ELR (cell line): ENCODE measurements at places on chromosomes 16 and 17.

DNA sequence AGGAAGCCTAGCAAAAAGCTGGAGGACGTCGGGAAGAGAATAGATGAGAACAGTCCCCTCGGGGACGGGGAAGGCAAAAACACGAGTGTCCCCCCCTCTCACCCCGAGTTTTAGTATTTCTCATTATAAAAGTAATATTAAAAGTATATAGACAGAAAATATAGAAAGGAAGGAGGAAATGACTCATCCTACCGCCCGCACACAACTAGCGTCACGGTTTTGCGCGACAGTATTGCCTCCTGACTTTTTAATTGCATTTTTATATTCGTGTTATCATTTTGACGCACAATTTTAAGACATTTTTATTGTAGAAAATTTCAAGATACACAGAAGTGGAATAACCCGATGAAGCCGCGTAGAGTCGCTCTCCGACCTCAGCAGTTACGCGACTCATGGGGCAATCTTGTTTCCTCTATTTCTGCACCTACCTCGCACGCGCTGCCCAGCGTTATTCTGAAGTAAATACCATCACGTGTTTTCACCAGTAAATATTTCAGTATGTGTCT lies 652 bp upstream of the SLC25A19 start:
- DNase-seq = peak; percentile 79

GRCh38 chr16:72721981-72722380 lies 325.9 kb downstream of the ZFHX3 start:
- no peak for DNase-seq

DNA sequence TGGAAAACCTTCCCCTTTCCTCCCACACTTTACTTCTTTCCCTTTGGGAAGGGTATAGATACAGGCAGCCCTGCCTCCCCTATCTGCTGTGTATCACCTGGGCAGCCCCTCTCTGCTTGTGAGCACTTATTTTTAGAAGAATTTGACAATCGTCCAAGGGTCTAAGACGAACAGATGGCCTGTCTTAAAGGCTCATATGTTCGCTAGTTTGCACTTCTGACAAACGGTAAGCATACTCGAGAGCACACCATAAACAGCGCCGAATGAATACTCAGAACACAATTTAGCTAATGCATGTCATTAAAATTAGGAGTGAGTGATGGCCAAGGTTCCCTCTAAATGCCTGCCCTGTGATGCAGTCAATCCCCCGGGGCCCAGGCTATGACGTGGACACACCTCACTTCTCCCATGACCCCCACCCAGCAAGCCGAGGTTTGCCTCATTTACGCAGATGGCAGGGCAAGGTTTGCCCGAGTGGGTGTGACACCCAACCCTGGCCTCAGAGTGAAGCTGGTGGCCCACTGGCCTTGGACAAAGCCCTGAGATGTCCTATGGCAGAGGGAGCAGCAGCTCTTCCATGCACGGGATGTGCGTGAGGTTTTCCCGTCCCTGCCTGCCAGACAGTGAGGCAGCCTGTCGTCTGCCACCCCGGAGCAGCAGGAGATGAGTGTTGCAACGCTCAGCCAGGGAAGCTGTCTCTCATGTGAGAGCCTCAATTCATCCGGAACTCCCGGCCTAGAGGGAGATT lies 125.2 kb downstream of the C16orf78 start:
- no peak for DNase-seq

DNA sequence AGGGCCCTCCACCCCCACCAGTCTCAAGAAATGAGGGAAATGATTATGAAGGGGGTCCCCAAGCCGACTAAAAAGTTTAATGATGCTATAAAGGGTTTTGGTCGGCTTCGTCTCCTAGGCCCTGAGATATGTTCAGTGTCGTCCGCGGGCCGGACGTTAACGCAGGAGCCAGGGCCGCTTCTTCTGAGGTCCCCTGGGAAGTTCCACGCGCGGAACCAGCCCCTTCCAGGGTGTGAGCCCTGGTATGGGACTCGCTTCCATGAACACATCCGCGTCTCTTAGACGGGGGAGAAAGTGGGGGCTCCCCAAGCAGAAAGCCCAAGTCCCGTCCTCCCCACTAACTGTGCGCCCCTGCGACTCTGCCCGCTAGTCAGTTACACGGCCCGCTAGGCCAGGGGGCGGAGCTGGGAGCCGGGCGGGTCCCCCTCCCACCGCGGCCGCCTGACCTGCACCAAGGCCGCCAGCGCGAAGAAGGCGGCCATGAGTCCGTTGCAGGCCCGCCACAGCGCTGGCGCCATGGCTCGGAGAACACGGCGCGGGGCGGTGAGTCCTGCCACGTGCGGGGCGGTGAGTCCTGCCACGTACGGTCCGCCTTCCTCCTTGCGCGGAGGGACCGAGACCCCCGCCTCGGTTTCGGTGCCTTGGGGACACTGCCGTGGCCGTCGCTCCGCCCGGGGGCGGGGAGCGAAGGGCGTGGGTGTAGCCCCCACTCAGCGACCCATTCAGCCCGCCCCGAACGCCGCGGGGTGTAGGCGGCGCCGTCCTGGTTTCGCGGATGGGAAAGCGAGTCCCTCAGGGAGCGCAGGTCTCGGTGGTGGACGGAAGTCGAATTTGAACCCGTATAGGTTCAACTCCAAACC lies at the start of gene TMEM220:
TMEM220 (minus strand) TSS at position 690 of the 860 bp plus-strand sequence; CDS start at position 518, 172 bp downstream.
- DNase-seq = peak; percentile 86

GRCh38 chr17:79923974-79924638 lies 84.9 kb upstream of the CBX4 start:
- peak; percentile 58 for DNase-seq

- peak; percentile 66 for DNase-seq
Observed at GRCh38 chr17:45143767-45144198, 4.5 kb upstream of the HEXIM1 start.

- peak; percentile 95 for DNase-seq
Observed at GRCh38 chr17:80649672-80650330, 105.2 kb downstream of the RPTOR start.

GRCh38 chr17:8131844-8132441 lies 8.0 kb upstream of the HES7 start:
- peak; percentile 84 for DNase-seq

GRCh38 chr16:19366391-19366790 lies 51.3 kb upstream of the TMC5 start:
- DNase-seq = no peak

DNA sequence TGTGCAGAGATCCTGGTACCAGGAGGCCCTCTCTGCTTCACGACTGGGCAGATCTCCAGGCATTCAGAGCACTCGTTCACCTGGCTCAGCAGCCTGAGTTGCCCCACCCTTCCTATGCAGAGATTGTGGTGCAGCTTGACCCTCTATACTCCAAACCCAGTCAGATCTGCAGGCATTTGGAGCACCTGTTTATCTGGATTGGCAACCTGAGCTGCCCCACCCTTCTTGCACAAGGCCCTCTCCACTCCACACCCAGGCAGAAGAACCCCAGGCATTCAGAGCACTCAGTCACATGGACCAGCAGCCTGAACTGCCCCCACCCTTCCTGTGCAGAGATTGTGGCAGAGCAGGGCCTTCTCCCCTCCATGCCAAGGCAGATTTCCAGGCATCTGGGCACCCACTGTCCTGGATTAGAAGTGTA lies 88.4 kb upstream of the CDH5 start:
- no peak for DNase-seq

- no peak for DNase-seq
Observed at GRCh38 chr17:66248285-66248684, 19.1 kb upstream of the APOH start.

DNA sequence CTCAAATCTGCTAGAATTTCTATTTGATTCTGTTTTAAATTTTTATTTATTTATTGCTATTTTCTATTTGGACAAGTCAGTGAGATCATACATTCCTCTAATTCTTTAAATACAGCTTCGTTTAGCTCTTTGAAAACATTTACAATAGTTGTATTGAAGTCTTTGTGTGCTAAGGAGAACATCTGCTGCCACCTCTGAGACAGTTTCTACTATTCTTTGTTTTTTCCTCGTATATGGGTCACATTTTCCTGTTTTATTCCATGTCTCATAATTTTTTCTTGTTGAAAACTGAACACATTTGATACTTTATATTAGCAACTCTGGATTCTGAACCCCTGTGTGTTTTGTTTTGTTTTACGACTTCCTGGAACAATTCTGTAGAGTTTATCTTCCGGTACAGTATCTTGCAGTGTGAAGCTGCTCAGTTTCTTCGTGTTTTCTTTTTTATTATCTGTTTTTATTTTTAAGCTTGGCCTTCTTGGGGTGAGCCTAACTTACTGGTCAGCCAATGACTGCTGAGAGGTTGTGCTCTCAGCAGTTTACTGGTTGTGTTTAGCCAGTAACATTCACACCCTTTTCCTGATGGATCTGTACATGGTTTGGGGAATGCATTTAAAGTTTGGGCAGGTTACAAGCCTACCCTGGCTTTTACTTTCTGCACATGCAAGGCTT lies 99.0 kb downstream of the CA4 start:
- no peak for DNase-seq

- no peak for DNase-seq
Observed at GRCh38 chr16:56106527-56106926, 84.8 kb upstream of the GNAO1 start.

GRCh38 chr17:2697611-2698162 lies 13.9 kb downstream of the CLUH start:
- no peak for DNase-seq

DNA sequence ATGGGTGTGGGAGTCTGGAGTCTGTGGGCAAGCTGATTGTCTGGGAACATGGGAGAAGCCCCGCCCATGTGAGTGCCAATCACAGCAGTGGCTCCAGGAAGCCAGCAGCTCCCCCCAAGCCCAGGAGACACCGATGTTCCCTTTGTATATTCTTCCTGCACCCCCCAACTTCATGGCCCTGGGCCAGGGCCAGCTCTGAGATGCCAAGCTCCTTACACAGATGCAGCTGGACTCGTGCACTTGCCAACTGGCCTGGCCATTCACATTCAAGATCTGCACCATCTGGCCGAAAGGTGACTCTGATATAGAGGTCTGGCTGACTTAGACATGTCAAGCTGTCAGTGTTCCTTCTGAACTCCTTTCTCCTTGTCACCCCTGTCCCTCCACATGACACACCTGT lies 50.5 kb downstream of the CACNG5 start:
- DNase-seq = no peak

DNA sequence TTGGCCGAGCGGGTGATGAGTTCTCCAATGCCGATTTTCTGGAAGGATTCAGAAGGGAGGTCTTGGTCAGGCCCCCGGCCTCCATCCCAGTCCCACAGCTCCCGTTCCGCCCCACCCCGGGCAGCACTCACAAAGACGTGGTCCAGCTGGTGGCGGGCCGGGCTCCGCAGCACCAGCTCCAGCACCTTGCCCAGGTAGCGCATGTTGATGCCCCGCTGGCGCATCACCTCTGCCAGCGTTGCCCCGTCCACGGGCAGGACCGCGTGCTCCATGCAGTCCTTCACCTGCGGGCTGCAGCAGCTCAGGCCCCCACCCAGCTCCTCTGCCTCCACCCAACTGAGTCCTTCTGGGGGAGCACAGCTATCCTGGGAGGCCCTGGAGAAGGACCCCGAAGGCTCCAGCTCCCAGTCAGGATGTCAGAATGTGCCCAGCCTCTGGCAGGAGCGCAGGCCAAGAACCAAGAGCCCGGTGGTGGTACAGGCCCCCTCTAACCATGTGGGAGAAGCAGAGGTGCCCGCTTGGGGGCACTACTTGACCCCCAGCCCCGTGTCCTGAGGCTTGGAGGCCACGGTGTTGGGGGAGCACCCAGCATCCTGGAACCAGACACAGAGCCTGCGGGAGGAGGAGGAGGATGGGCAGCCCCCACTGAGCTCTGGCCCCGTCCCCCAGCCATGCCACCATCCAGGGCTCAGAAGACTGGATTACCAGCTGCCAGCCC lies 16.2 kb downstream of the CLUH start:
- DNase-seq = no peak

DNA sequence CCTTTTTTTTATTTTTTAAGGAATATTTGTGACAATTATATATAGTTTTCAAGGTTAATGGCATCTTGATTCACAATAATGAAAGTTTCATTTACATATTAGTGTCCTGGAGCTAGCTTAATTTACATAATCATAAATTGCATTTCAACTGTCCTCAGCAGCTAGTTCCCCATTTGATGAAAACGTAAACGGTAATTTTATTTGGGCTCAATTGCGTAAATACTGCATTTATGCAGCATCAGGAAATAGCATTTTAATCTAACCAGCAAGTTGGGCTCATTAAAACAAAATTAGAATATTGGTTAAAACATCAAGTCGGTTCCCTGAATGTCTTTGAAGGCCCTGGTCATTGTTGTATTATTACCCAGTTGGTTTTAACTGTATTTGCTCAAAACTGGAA lies 136.8 kb upstream of the CDH5 start:
- no peak for DNase-seq

DNA sequence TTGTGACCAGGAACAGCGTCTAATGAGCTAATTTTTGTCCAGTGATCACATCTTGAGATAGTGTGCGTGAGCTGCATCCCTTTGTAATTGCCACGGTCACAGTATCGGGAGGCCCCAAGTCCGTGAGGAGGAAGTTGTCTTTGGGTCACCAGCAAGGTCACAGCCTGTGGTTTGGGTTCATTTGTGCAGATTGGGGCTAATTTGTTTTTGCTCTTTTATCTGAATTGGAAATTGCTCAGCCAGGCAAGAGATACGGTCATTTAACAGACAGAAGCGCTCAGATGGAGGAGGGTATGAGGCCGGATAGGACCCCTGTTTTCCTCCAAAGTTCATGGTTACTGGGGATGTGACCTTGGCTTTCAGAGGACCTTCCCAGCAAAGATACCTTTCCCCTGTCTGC lies 174.1 kb downstream of the SNX29 start:
- no peak for DNase-seq

DNA sequence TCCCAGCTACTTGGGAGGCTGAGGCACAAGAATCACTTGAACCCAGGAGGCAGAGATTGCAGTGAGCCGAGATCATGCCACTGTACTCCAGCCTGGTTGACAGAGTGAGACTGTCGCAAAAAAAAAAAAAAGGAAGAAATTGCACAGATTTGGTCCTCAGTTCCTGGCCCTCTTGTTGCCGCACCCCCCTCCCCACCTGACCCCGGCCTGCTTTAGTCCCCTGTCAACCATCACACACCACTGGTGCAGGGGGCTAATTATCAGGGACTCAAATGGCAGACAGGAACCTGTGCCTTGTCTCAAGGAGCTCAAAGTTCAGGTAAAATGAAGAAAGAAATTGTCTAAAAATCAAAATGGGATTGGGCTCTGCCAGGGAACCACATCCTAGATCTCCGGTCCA lies 28.1 kb downstream of the NGFR start:
- DNase-seq = no peak
